ENCODE measurements at places on chromosomes 2 and 18. TPM values are rescaled to one million over a fixed set of nuclear protein-coding genes. Genes with fewer than 3 reads are reported as not detected.
A peak's percentile ranks its signal among the peaks of the same experiment; 100 is the strongest.

DNA sequence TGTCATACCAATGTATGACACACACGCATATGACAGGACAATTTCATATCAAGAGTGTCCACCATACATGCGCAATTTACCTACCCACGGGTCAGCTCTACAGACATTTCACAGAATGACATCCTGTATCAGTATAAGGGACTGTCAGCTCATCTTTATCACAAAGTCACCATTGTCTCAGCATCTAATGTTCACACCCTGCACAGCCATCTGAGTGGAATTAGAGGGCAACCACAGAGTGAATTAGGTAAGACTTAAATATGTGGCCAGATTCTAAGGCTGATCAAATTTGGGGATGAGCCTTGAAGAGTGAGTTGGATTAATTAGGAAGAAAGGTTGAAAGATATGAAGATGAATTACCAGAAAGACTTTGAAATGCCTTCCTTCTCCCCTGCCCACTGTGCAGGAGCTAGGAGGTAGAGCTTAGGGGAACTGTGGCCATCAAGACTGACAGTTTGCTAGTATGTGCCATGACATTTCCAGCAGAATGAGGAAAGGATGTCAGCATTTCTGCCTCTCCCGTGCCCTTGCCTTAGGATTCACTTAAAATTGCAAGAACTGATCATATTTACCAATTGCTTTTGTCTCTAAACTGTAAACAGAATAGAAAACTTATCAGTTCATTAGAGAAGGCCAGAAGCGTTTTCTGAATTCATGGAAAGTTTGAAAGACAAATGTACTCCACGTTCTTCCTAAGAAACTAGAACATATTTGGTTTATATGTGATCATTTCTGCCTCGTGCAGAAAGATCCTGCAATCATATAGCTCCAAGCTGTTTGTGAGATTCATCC is 121.1 kb downstream of the DDX1 start:
- ATAC-seq: no peak

DNA sequence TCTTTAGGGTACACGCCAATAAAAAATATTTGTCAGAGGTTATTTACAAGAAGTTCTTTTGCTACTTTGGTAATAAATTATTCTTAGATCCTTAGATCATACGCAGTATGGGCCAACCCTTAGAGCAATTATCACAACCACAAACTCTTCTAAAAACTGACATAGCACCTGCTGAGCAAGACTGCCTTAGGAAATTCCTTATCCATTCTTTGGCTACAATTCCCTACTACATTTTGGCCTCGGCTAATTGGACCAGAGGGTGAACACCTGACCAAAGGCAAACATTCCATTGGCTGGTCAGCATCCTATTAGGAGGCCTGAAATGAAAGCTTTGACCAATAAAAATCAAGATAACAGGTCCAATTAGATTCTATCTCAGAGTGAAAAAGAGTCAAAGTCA is 147.6 kb upstream of the CCDC68 start:
- no peak for ATAC-seq

DNA sequence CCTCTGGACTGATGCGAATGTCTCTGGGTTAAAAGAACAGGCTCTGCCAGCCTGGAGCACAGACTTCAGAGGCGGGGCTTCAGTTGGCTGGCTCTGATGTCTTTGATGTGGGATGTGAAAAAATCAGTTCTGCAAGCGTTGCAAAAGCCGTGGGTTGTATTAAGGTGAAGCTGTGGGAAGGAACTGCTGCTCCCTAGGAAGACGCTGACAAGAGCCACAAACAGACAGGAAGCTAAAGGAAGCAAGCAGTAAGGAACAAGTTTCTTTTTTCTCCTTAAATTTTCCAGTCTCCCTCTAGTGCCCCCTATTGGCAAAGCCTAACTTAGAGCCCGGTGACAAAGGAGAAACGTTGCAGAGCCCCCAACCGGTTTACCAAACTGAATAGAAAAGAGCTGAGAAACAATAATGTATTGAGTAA is 239.0 kb downstream of the CCDC178 start:
- ATAC-seq: no peak

DNA sequence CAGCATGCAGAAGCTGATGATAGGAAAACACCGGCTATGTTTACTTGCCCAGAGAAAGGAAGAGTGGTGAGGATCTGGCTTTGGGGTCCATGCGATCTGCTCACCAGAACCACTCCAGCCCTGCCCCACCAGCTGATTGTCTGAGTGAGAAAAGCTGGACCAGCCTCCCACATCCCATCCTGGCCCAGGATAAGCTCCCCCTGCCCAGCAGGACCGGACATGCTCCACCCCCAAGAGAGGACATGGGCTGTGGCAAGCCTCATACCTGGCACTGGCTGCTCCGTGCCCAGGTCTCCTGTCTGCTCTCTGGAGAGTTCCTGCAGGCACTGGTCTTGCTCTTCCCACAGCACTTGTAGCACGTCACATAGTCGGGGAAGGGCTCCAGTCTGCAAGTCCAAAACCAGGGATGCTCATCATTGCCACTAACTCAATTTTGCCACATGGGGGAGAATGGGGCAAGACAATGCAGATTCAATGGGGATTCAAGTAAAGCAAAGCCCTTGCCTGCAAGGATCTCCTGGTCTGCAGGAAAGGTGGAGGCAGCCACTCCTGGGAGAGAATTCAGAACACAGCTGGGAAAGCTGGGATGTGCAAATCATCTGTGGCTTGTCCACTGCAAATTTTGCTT is 30.0 kb downstream of the SCTR start:
- no peak for ATAC-seq

DNA sequence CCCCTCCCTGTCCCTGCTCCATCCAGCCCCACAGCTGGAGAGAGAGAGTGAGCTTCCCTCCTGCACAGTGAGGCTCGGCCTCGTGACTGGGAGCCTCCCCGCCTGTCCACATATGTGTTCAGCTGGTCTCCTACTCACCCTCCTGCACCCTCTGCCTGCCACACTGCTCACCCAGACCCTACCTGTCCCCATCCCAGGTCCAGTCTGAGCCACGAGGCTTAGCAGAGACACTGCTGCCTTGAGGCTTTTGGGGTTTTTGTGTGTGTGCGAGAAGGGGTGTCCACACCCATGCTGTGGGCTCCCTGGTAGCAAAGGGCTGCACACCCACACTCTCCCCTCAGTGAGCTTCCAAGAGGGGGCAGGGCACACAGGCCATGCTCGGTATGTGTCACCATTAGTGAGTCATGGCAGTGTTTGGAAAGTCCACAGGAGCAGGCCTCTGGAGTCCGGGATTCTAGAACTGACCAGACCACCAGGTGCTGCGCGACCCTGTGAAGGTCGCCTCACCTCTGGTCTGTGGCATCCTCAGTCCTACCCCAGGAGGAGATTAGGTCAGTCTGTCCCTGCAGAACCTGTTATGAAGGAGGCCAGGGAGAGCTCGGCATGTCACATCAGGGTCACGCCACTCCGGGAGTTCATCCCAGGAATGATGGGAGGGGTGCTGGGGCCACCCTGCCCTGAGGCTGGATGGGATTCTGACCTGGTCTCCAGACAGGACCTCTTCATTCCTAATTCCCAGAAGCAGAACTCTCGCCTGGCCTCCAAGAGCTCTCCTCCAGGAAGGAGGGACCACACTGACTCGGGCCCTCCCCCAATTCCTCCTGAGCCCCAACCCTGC is 39.9 kb upstream of the SMAD7 start:
- peak; percentile 40 for ATAC-seq

GRCh38 chr2:203802342-203803052 is 65.1 kb upstream of the CTLA4 start:
- ATAC-seq: peak; percentile 80

Gene ERBB4
- not detected for total RNA-seq

Gene FHOD3
- not detected for total RNA-seq

DNA sequence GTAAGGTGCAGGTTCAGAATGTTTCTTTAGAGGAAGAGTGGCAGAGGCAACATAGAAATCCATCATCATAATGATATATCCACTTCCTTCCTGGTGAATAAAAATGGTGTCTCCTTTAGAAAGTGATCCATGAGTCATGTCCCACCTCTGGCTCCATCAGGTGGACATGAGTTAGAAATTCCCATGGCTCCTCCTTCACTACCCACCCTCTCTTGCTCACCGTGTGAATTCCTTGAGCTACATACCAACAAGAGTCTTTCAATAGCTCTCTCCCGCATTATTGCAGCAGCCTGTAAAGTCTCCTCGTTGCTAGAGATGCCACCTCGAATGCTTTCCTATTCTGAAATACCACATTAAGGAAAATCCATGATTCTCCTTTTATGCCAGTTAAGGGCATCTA is 317.6 kb downstream of the LNPK start:
- ATAC-seq: no peak

- no peak for ATAC-seq
These were observed 71.0 kb upstream of the MGAT4A start for GRCh38 chr2:98801921-98802321.

DNA sequence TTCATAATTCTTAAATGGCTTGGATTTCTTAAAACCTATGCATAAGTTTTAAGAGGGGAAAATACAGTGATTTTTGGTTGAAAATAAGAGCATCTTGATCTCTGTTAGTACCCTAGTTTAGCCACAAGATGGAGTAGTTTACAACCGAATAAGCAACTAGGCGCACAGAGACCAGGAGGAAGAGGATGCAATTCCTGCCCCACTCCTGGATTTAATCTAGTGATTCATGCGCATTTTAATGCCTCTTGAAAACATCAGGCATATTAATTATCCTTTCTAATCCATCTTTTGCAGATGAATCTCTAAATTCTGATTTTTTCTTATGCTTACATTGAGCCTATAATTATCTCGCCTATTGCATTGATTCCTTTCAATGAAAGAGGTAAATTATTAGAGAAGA is 76.7 kb downstream of the MRPS9 start:
- no peak for ATAC-seq

Gene HOXD3
- total RNA-seq: not detected

Gene OBSL1
- 1.1 TPM for total RNA-seq

DNA sequence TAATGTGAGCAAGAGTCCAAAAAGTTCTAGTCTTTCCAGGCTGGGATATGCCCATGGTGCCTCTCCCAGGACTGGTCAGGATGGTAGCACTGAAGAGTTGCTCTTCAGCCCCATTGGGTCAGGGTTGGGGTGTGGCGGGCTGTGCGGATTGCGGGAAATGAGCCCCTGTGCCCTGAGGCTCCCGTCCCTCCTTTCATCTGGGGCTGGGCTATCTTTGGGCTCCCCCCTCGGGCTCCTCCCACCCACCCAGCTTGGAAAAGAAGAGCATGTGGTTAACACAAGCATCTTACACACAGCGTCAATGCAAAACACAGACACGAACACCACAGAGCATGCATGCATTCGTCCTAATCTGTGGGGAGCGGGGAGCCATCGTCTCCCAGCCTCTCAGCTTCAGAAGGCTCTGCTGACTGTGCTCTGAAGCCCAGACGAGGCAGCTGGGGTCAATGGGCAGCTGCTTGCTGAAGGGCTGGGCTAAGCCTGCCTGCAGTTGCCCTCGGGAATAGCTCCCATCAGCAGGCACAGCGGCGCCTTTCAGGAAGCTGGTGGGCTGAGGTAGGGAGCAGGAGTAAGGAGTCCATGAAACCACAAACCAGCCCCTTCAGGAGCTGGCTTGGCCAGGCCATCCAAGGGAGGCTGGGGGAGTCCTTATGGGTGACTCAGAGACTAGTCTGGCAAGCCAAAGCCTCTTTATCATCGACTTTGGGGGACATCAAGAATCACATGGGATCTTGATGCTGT is 112.9 kb downstream of the CLIP4 start:
- ATAC-seq: no peak

GRCh38 chr18:37502036-37502435 is 63.6 kb downstream of the CELF4 start:
- no peak for ATAC-seq

DNA sequence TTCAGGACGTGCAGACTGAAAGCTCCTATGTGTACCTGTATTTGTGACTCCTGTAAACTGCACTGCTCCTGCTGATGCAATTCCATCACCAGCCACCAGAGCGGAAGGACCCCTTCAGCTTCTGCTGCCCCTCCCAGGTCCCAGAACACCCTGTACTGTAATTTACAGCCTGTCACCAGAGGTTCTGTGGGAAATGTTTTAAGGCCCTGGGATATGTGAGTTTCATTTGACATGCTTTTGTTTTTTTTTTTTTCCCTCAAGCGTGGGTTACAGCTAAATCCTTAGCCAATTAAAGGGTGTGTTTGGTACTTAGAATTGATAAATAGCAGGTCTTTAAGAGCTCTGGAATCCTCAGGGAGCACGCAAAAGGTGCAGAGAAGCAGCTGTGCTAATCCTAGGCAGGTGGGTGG is 79.4 kb downstream of the KCTD1 start:
- no peak for ATAC-seq

Gene CHRNA1
- 0.13 TPM for total RNA-seq

GRCh38 chr2:121605820-121606733 is 43.2 kb downstream of the CLASP1 start:
- ATAC-seq: no peak

Gene PAX8
- 0.86 TPM for total RNA-seq

- no peak for ATAC-seq
These were observed 896.1 kb upstream of the CNTNAP5 start for GRCh38 chr2:123128951-123129350.

GRCh38 chr2:43347746-43348145 is 121.3 kb upstream of the ZFP36L2 start:
- no peak for ATAC-seq

DNA sequence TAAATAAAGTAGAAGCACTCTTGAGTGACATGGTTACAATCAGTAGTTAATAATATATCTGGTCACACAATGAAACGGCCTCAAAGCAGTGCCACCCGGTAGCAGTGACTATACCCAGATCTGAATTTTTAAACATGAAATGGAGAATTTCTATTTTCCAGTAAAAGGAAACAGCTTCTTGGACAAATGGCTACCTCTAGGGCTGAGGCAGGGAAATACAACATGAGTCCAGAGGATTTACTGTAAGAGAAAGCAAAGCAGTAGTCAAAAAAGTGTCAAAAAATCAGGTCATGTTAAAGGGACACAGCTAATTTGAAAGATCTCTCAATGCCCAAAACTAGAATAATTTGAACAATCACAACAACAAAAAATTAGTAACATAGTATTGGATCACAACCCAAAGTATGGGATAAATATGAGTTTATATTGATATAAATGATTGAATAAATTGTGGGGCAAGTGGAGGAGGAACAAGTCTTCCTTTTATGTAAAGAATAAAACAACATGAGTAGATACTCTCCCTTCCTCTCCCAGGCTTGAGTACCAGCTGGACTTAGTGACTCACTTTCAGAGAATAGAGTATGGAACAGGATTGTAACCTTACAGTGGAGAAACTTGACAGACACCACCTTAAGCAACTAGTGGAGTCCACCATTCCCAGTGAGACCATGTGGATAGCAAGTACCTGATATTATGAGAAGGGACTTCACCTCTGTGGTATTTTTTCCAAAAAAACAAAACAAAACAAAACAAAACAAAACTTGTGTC is 180.8 kb downstream of the MBD2 start:
- ATAC-seq: no peak

Gene ARHGAP25
- total RNA-seq: 95.9 TPM

Data from activated T-helper 17 cell treated with anti-CD3 and anti-CD28 coated beads, Interleukin-2, amount 50 U/mL, for 72 hours (primary cell).